ENCODE measurements at places on chromosomes 4 and X.

GRCh38 chrX:100720301-100720700, 11.6 kb downstream of the SYTL4 start:
- DNase-seq = no peak

DNA sequence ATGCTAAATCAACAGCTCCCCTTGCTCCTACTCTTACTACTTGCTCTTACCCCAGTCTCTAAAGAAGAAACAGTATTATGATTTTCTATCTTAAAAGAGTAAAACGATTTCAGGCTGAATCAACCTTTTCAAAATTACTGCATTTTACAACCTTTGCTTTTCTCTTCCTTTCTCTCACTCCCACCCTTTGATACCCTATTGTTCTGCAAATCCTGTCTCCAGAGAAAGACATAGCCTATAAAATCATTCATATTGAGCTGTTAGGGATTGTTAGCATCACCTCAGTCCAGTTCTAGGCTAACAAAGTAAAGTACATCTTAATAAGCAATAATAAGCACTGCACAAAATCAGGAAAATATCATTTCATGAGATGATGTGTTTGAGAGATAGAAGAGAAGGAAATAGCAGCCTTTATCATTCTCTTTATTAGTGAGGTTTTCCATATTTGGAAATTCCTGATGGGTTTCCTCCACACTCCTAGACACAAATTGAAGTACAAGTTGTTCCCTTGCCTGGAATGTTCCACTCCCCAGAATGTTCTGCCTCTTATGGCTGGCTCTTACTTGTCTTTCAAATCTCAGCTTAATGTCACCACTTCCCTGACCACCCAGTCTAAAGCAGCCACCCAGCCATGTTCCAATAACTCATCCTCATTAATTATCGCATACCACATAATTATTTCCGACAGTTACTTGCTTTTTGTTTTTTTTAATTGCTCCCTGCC, 219.7 kb downstream of the PALLD start:
- DNase-seq = no peak

GRCh38 chr4:113878668-113879067, 100.8 kb downstream of the ARSJ start:
- peak; percentile 14 for DNase-seq

GRCh38 chrX:23902419-23902818, 5.3 kb downstream of the APOO start:
- DNase-seq = no peak

All from NCI-H446 treated with DMSO at 0.1 percent for 48 hours (cell line).